Liver (tissue), 10 donors: ENCODE measurements at places on chromosomes 7 and 10.

GRCh38 chr7:1819259-1819841 is 149.3 kb downstream of the ELFN1 start:
- no peaks in the 10 kb centered on the region for H3K36me3 ChIP-seq
- no peak overlapping the region for H3K4me3 ChIP-seq
- H3K27ac ChIP-seq, result no peak overlapping the region
- no peaks in the 10 kb centered on the region for H3K4me1 ChIP-seq

DNA sequence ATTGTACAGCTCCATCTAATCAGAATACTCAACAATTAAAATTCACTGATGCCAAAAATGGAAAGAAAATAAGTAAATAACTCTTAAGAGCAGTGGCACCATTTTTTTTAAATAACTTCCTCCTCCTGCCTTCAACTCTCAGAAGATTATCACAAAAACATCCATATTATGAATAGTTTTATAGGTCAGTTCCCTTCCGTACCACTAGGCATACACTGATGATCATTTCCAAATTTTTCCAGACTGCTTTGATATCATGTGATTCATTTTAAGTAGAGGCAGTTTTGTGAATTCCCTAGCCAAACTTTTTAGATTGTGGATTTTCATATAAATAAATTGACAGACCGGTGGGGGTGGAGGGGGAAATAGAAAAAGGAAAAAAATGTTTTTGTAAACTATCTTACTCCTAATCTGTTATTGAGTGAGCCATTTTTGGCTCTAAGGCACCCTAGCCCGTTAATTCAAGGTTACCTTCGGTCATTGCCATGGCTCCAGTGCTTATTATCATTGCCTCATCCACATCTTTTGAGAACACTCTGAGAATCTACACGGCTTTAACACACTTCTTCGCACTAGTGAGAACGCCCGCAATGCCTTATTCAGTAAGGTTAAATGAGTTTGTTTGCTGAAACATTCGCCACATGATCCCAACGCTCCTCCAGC is 1.0 kb downstream of the FAM107B start:
- H3K36me3 ChIP-seq, result no peaks in the 10 kb centered on the region
- H3K4me1 ChIP-seq, result no peaks in the 10 kb centered on the region
- no peak overlapping the region for H3K27ac ChIP-seq
- H3K27me3 ChIP-seq, result no peaks in the 10 kb centered on the region
- no peak for DNase-seq
- no peak overlapping the region for H3K4me3 ChIP-seq

DNA sequence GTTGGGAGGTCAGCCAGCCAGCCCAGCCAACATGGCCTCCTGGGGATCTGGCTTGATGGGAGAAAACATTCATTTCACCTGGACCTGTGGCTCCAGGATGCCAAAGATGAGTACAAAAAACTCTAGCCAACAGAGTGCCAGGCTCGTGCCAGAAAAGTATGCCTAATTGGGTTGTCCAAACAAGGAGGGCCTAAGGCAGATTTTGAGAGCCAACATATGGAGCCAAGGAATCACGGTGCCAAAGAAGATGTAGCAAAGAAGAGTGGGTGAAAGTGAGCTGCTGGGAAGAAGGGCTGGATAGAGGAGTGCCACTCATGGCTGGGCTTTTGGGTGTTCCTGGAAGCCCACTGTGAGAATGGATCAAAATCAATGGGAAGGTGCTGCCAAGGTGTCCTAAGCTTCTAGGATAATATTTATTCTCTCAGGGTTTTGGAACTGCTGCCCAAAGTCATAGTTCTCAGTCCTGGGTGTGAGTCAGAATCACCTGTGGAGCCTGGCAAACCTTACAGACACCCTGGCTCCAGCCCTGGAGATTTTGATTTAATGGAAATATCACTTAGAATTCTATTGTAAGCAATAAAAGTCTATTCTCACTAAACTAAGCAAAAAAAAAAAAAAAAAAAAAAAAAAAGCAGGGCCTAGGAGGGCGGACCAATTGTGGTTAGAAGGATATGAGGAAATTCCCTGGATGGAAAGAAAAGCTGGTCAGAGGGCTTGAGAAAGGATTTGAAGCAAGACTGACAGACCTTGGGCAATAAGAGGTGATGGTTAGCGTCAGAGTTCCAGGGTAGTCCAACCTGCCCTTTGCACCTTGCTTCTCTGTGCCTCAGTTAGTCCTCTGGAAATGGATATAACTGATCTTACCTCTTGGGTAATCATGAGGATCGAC is 182.2 kb upstream of the PRR15 start:
- DNase-seq, result no peak
- peaks cover 15% of the 10 kb centered on the region for H3K4me1 ChIP-seq
- no peak overlapping the region for H3K27ac ChIP-seq
- no peak overlapping the region for H3K4me3 ChIP-seq
- H3K27me3 ChIP-seq, result no peaks in the 10 kb centered on the region

DNA sequence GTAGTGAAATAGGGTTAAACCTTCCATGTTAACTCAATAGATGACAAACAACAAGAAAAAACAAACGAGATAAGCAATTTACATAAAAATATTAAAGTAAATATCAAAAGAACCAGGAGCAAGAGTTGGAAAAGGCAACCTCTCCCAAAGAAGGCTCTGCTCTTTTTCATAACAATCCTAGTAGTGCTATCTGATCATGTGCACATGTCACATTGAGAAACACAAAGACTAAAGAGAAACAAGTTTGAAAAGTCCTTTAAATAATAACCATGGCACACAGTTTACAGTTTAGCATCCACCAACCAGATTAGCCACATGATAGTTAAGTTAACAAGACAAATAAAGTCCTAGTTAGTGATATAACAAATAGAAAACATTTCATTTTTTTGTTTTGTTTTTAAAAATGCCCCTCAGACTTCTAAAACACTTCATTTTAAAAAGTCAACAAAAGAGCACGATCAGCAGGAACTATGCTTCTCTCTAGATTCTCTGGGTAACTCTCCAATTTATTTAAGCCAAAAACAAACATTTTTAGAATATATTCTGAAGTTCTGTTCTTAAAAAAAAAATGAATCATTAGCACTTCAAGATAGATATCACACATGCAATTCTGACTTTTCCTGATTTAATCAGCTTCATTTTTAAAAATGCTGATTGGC is 110.4 kb downstream of the PARD3 start:
- no peak overlapping the region for H3K4me3 ChIP-seq
- H3K4me1 ChIP-seq, result peaks cover 2% of the 10 kb centered on the region
- no peak for DNase-seq
- no peaks in the 10 kb centered on the region for H3K27me3 ChIP-seq
- no peaks in the 10 kb centered on the region for H3K36me3 ChIP-seq

DNA sequence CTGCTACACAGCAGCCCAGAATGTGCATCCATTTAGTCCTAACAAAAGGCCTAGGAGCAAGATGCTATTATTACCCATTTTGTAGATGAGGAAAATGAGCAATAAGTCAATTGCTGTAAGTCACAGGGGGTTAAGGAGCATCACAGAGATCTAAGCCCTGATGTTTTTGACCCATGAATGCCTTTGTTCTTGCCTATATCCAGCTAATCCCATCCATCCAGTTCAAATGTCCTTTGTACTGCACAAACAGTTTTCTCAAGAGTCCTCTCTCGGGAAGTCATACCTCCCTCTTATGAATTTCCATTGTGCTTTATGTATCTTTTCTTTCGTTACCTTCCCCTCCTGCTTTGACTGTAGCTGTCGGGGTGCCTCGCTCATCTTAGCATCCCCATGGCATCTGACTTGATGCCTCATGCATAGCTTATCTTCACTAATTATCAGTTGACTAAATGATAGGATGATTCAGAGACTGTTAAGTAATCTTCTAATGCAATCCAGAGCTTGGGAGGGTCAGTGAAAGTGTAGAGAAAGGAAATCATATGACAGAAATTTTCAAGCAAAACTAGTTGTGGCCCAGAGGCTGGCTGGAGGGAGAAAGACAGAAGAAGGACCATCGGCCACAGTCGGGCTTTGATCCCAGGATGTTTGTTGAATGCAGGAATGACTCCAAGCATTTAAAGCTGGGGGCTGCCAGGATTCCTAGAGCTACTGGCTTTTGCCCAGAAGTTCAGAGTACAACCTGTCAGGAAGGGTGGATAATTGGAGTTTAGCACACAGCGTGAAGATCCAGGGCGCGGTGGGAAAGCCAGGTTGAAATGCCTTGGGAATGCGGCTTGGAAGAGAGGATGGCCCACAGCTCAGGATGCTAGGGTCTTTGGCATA is 23.5 kb downstream of the BLVRA start:
- no peaks in the 10 kb centered on the region for H3K4me1 ChIP-seq
- no peaks in the 10 kb centered on the region for H3K36me3 ChIP-seq
- DNase-seq, result no peak
- H3K4me3 ChIP-seq, result no peak overlapping the region
- H3K27ac ChIP-seq, result no peak overlapping the region
- H3K27me3 ChIP-seq, result no peaks in the 10 kb centered on the region
